ENCODE measurements at places on chromosomes 2 and 18.

DNA sequence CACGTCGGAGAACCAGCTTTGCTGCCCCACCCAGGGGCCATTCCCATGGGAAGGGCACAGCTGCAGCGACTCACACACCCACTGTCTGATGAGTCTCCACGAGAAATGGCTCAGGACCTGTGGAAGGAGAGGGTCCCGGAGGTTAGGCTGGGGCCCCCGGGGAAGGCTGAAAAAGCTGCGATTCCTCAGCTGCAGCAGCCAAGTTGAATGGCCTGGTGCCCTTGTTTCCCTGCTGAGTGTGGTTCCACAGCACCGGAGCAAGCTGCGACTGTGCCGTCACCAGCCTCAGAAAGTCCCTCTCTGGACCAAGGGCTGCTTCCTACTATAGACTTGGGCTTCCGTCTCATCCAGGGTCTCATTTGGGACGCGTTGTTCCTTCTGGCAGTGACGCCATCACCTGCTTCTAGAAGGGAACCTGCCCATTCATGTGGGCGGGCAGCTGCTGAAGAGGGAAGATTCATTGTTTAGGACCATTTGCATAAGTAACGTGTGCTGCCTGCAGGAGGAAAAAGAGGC lies 180.2 kb downstream of the INHBB start:
- DNase-seq: no peak

GRCh38 chr2:138029276-138029675 lies 65.0 kb downstream of the HNMT start:
- DNase-seq: no peak

DNA sequence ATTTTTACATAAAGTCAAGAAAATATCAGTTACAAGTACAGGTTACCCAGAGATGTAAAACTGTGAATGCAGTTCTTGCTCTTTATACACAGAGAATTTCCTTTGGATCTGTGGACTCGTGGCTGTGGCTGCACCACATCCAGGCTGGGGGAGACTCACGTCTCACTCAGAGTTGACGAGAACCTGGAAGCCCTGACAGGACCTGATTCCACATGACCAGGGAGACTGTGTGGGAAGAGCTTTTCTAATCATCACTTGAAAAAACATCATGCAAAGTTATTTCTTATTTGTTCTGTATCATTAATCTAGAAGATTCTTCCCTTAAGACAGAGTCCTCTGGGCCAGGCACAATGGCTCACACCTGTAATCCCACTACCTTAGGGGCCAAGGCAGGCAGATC lies 1159.0 kb downstream of the RPIA start:
- DNase-seq: no peak

DNA sequence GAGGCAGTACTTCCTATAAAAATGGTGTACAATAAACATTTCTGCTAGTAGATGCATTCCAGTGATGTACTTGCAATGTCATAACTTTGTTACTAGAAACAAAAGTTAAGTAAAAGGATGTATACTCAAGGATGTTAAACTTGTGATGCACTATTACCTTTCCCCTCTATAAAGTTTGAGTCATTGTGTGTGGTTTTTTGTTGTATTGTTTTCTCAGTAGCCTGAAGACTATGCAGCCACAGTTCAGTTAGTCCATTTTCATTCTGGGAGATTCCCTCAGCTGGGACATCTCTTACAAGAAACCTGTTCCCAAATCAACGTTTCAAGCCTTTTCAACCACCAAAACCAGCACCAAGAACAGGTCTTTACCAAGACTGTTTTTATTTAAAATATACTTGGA lies 5.6 kb downstream of the ATP5MC3 start:
- no peak for DNase-seq

GRCh38 chr2:151637271-151637781 lies 97.0 kb downstream of the NEB start:
- DNase-seq: peak; percentile 41

DNA sequence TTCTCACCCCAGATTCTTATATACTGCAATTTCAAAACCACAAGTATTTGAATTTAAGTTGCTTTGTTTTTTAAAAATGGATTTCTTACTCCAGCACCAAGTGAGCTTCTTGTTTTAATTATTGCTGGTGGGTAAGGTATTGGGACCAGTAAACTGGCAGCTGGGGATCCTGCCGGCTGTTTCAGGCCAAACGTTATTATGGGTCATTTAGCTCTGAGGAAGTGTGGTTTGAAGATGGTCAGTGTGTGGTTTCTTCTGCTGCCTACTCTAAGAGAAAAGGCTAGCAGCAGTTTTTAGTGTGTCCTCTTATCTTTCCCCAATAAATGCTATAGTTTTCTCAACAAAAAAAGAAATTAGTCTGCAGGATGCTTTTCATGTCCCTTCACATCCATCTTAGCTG lies 30.6 kb downstream of the CFAP221 start:
- no peak for DNase-seq
